ENCODE measurements at places on chromosomes 16 and 17.

- no peak for DNase-seq
These were observed 94.3 kb downstream of the MAP2K6 start for GRCh38 chr17:69508814-69509213.

- no peak for DNase-seq
These were observed 107.5 kb downstream of the METRNL start for GRCh38 chr17:83186751-83187421.

DNA sequence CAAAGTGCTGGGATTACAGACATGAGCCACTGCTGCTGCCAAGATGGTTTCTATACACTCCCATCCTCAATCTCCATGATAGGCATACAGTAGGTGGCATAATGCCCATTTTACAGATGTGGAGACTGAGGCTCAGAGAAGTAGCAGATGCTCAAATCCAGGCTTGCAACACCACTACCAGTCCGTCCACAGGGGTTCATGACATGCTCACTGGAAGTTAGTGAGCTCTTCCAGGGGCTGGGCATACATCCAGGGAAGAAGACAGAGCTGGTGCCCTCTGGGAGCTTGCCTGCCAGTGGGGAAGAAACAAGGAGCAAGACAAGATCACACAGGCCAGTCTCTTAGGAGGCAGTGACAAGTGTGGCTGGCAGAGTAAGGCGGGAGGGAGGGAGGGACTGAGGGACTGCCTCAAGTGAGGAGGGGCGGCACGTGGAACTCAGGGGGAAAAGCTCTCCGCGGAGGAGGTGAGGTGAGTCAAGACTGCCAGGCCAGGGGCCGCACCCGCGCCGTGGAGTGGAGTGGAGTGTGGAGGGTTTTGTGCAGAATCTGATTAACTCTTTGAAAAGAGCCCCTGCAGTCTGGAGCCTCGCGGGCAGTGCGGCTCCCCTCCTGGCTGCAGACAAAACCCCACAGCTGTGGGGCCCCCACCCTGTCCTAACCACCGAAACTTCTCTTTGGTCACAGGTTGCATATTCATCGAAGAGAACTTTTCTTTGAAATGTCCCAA, 27.9 kb downstream of the SREBF1 start:
- no peak for DNase-seq

GRCh38 chr17:3921006-3921405, 4.7 kb upstream of the P2RX1 start:
- no peak for DNase-seq

- peak; percentile 67 for DNase-seq
These were observed at the start of gene VKORC1 for GRCh38 chr16:31094424-31095120. VKORC1 (minus strand) TSS chr16:31094797; CDS start chr16:31094729, 68 bp downstream.

DNA sequence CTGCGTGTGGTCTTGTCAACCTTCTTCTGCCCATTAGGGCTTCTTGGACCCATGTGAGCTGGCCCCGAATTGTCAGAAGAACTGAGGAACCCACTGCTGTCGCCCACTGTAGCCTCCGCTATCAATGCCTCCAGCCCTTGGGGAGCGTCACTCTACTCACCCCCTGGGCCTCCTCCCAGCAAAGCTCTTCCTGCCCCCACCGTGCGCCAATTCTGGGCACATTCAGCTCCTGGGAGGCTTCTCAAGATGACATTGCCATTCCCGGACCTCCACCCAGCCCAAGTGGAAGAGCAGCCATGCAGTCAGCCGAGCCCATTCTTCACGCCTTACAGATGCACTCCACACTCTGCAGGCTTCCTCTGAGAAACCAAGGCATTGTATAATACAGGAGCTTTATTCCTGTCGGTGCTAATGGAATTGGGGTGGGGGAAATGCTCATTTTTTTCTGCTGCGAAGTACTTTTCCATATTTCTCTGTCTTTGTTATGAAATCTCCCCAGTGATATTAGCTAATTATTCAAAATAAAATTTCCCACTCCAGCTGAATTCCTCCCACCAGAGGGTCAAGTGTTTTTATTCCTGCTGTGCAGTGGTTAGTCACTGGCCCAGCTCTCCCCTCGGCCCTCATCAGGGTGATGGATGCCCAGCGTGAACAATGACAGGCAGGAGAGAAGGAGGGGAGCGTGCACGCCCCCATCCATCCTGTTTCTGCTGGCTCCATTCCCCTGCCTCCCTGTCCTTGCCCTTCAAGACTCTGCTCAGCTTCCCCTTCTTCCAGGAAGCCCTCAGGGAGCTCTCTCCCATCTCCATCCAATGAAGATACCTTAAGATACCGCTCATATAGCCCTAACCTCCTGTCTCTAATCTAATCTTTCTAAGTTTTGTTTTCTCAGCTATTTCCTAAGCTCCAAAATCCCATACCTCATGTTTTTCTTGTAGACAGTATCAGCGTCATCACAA, 87.7 kb downstream of the C16orf95 start:
- no peak for DNase-seq

- no peak for DNase-seq
These were observed 2.3 kb downstream of the STAT5A start for GRCh38 chr17:42290577-42290976.

- no peak for DNase-seq
These were observed 277.5 kb upstream of the MYOCD start for GRCh38 chr17:12388226-12388625.

DNA sequence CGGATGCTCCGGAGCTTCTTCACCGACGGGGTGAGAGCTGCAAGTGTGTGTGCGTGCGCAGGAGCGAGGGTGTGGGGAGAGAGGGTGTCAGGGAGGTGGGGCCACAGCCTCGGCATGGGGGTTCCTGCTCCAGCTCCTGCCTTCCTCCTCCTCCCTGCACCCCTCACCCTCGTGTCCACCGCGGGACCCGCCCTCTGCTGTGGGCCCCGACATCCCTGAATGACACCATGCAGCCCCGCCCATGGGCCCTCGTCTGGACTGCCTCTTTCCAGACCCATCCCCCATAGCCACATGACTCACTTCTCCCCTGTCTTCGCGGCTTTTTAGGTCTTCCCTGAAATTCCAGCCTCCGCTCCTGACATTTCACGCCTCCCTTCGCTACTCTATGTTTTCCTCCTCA, 41.6 kb downstream of the ARHGAP23 start:
- no peak for DNase-seq

DNA sequence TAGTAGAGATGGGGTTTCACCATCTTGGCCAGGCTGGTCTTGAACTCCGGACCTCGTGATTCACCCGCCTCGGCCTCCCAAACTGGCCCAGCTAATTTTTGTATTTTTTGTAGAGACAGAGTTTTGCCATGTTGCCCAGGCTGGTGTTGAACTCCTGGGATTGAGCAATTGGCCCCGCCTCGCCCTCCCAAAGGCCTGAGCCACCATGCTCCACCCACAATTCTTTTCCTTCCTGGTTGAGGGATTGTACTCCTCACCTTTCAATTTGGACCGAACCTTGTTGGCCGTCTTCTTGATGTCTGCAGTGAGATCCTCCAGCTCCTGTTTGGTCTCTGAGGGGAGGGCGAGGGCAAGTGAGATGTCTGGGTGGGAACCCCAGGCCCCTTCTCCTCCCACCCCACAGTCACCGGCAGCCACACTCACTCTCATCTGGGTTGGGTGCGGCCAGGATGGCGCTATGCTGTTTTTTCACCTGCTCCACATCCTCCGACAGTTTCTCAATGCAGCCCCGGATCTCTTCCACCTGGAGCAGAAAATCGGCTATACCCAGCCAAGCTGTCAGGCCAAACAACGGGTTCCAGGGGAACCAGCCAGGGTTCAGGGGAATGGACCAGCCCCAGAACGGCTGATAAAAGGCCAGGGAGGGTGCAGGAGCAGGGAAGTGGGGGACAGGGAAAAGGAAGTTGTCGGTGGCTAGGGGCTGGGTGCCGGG, 9.6 kb downstream of the STX1B start:
- no peak for DNase-seq

Data from activated gamma-delta T cell (primary cell).